Effector CD4-positive, alpha-beta T cell (primary cell): ENCODE measurements at places on chromosomes 5 and 9.

DNA sequence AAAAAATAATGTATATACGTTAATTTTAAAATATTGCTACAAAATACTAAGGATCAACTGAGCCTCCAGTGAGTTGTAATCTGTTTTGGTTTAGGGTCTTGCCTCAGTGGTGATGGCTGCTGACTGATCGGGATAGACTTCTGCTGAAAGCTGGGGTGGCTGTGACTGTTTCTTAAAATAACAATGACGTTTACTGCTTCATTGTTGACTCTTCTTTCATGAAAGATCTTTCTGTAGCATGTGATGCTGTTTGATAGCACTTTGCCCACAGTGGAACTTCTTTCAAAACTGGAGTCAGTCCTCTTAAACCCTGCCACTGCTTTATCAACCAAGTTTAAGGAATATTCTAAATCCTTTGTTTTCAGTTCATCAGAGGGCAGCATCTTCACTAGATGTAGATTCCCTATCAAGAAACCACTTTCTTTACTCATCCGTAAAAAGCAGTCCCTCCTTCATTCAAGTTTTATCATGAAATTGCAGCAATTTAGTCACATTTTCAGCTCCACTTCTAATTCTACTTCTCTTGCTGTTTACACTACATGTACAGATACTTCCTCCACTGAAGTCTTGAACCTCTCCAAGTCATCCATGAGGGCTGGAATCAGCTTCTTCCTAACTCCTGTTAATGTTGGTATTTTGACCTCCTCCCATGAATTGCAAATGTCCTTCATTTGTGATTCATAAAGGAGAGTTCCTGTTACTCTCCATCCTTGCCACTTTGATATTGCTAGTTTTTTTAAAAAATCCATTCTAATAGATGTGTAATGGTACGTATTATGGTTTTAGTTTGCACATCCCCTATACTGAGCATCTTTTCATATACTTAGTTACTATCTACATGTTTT is 41.5 kb upstream of the PTPDC1 start:
- DNase-seq: no peak

- DNase-seq: no peak
Measured at GRCh38 chr5:55578771-55579170, 44.0 kb upstream of the PLPP1 start.

- DNase-seq: no peak
Measured at GRCh38 chr9:114880291-114880745, 50.1 kb downstream of the TNFSF8 start.

DNA sequence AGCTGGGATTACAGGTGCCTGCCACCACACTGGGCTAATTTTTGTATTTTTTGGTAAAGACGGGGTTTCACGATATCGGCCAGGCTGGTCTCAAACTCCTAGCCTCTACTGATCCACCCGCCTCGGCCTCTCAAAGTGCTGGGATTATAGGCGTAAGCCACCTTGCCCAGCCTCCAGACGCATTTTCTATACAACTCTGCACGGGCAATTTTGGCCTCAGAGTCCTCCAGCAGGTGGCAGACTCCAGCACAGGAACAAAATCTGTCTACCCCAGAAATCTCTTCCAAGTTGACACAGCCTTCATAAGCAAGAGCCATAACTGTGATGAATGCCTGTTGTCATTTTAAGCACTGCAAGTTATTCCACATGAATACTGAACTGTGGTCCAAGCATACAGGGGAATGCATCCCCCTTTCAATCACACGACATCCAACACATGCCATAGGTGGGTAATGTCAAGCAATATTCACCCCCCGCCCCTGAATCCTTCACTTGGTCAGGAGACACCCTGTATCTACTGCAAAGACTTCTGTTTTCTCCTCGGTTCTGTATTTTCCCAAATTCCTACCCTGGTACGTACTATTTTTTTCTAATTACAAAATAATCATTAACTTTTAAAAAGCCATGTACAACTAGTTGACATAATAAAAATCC is 50.8 kb downstream of the ALDH7A1 start:
- DNase-seq: no peak

DNA sequence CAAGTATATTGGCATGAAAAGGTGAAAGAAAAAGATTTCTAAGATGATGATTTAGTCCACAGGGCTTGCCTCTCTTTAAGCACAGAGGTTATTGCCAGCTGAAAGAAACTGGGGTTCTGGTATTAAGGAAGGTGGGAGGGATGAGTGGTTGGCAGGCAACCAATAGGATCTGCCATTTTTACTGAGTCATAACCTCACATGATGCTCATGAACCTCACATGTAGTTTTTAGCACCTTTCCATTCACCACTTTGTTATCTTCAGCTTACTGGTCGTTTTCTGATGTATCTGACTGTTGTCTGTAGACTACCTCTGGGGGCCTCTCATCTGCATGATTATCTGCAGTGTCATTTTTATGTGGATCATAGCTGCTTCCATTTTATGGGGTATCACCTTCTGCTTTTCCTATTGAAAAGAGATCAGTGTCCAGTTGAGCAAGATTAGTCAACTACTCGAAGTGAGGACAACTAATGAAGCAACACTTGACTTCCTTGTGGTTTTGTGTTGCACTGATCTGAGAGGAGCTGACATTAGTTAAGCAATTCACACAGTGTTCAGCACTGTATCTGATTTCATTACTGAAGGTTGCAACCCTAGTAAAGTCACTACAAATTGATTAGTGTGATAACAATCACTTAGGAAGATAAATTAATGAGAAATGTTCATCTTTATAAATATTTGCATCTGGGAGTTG is 186.3 kb downstream of the SGCD start:
- no peak for DNase-seq

DNA sequence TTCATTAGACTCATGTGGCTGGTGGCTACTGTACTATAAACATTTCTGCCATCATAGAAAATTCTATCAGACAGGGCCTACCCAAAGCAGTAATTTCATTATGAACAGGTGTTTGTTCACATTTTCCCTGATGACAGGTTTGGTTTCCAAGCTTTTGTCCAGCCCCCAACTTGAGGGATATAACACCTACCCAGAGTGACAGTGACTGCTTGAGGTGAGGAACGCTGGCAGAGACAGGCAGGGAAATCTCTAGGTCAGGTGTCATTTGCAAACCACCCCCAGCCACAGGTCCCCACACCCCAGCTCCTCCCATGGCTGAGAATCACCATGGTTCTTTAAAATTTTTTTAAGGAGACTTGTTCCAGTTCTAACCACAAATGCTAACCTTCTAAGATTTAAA is 25.5 kb downstream of the GOLM1 start:
- no peak for DNase-seq

- DNase-seq: no peak
Measured at GRCh38 chr9:80796632-80797031, 892.7 kb downstream of the TLE1 start.

DNA sequence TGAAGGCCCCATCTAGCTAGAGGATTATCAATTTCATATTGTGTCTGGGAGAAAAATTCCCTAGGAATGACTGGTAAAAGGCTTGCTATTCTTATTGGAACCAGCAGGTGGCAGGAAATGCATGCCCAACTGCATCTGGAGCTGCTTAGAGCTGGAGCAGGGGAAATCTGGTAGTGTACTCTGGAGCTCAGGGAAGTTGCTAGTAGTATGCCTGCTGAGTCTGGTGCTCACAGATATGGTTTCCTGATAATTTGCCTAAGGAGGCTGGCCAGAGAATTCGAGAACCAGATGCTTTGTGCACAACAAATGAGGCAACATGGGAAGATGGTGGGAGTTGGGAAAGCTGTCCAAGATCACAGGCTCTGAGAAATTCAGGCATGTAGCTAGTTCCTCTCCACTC is 53.7 kb downstream of the G3BP1 start:
- peak; percentile 23 for DNase-seq

DNA sequence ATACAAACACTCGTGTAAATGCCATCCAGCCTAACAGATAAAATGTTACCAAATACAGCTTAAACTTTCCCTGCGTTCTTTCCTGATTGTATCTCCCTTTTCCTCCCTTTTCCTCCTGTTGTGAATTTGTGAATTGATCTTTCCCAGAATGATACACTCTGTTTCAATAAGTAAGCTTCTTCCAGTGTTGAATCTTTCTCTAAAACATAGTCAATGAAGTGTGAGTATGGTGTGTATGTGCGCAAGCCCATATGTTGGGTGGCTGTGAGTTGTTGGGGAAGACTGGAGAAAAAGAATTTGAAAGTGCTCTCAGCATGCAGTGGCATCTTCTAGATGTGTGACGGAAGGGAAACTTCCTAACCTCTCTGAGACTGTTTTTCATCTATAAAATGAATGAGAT is 143.1 kb upstream of the KLF4 start:
- no peak for DNase-seq

DNA sequence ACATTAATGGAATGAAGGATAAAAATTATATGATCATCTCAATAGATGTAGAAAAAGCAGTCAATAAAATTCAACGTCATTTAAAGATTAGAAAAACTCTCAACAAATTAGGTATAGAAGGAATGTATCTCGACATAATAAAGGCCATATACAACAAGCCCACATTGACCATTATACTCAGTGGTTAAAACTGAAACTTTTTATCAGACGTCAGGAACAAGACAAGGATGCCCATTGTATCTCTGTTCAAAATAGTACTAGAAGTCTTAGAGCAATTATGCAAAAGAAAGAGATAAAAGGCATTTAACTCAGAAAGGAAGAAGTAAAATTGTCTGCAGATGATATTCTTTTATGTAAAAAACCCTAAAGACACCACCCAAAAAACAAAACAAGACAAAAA is 40.8 kb downstream of the C9 start:
- DNase-seq: no peak

GRCh38 chr5:82466986-82467561 is 188.9 kb upstream of the RPS23 start:
- no peak for DNase-seq

- no peak for DNase-seq
Measured at GRCh38 chr5:109102096-109102690, 307.6 kb downstream of the PJA2 start.

DNA sequence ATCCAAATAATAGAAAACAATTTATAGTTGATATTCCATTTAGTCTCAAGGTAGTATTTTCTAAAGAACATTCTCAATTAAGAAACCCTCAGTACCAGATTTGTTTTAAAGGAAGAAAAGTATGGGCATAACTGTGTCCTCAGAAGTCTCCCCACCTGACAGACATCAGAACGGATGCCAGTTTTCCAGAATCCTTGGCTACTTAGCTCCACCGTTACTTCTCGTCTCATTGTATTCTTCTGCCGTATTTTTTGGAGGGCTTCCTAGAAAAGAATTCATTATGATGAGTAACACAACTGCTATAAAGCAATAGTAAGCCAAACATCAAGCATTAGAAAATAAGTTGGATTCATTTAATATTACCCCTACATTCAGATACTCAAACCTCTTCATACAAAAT is 67.8 kb downstream of the DROSHA start:
- no peak for DNase-seq

DNA sequence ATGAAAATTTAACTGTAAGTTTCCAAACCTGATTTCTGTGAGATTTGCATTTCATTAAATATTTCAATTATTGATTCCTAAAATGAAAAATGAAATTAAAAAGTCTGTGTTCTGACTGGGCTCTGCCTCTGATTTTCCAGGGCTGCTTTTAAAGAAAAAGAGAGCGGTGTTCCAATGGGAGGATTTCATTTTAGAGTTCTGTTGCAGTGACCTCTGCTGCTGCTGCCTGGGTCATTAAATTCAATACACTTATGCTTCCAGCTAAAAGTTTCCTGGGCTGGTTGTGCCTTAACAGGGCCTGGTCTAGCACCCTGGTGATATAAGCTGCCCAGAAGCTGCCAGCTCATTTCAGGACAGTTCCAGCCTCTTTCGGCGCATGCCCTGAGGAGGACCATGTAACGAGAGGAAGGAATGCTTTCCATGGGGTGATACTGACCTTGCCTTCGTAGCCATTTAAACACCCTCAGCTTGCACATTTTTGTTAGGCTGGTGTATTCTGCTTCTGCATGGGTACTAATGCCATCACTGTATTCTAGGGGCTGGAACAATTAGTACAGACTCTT is 93.3 kb downstream of the TMEM174 start:
- no peak for DNase-seq

- no peak for DNase-seq
Measured at GRCh38 chr9:15389173-15389572, 33.5 kb upstream of the SNAPC3 start.

DNA sequence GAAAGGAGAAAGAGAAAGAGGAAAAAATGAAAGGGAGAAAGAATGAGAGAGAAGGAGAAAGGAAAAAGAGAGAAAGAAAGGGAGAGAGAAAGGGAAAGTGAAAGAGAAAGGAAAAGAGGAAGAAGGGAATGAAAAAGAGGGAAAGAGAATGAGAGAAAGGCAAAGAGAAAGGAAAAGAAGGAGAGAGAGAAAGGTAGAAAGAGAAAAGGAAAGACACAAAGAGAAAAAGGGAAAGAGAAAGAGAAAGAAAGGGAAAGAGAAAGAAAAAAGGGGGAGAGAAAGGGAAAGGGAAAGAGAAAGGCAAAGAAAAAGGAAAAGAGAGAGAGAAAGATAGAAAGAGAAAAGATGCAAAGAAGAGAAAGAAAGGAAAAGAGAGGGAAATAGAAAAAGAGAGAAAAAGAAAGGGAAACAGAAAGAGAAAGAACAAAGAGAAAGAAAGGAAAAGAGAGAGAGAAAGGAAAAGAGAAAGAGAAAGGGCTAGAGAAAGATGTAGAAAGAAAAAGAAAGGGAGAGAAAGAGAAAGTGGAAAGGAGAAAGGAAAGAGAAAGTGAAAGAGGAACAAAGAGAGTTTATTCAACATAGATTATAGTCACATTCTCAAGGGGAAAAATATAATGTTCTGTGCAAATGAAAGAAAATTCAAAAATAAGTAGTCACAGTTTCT is 165.2 kb downstream of the TMEM38B start:
- no peak for DNase-seq

DNA sequence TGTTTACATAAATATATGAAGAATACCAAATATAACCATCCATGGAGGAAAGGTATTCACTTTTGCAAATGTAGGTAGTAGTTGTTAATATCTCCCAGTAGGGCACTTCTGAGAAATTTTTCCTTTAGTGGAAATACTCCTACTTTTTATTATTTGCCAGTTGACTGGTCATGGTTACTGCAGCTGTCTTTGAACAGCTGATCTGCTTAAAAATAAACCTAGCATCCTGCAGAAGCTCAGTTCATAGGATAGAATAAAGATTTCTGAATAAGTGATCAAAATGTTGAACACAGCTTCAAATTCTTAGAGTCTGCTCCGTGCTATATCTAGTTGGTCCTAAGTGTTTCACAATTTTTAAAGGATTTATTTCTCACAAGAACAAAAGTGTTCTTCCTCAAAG is 270.7 kb upstream of the TRPC7 start:
- DNase-seq: no peak

DNA sequence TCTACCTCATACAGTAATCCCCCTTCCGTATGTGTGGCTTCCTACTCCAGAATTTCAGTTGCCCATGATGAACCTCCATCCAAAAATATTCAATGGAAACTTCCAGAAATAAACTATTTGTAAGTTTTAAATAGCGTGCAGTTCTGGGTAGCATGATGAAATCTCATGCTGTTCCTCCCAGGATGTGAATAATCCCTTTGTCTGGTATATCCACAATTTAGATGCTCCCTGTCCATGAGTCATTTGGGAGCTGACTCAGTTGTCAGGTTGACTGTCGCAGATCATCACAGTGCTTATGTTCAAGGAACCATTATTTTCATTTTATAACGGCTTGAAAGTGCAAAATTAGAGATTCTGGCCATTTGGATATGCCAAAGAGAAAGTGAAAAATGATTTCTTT is 290.1 kb upstream of the CDH9 start:
- no peak for DNase-seq
